ENCODE measurements at places on chromosomes 2 and 18. TPM values are rescaled to one million over a fixed set of nuclear protein-coding genes. Genes with fewer than 3 reads are reported as not detected.
A peak's percentile ranks its signal among the peaks of the same experiment; 100 is the strongest.

DNA sequence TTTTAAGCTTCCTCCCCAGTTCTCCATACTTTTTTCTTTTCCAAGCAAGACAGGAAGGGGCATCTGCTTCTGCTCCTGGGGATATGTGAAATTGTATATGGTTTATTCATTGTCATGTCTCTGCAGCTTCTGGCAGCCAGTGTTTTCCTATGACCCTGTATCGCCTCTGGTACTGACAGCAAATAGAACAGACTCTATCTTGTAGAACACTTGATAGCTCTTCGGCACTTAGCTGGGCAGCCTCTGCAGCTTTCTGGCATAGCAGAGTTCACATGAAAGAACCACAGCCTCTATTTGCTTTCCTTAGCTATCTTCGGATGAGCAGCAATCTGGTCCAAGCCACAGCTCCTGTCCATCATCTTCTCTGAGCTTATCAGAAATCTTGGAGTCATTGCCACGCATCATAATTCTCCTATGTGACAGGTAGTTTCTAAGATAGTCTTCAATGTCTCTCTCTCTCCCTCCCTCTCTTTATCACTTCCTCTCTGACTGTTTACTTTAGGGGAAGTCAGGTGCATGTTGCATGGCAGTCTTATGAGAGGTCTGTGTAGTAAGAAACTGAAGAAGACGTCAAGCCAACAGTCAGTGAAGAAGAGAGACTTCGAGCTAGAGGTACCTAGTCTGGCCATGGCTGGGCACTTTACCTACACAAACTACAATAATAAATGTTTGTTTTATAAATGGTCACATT lies 627.7 kb upstream of the CDH2 start:
- no peak for DNase-seq

GRCh38 chr2:183088061-183088460 lies 9.5 kb downstream of the DUSP19 start:
- no peak for DNase-seq

- no peak for DNase-seq
Observed at GRCh38 chr2:159133797-159134196, 152.7 kb downstream of the WDSUB1 start.

GRCh38 chr2:168654705-168655104 lies 147.7 kb upstream of the NOSTRIN start:
- no peak for DNase-seq

GRCh38 chr2:216555274-216555673 lies 56.6 kb downstream of the RPL37A start:
- DNase-seq = peak; percentile 90

GRCh38 chr18:62324917-62325805 lies at the start of gene TNFRSF11A:
Gene TNFRSF11A (plus strand): TSS chr18:62325310. CDS start chr18:62325353, 43 bp downstream.
- peak; percentile 52 for DNase-seq

- peak; percentile 36 for DNase-seq
Observed at GRCh38 chr2:1501038-1501851, 88.0 kb downstream of the TPO start.

DNA sequence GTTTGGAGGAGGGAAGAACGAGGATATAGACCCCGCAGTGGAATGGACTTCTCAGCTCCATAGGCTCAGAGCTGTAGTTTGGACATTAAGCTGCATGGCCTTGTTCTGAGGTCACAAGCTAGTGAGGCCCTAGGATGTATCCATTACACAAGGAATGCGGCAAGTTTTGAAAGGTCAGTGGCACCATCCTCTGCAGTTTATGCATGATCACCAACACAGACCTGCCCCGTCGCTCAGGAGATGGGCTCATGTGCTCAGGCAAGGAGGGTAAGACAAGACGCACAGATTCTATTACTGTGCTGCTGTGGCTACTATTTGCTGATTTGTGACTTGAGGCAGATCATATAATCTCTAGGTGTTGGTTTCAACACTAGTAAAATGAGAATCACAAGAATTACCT lies 110.9 kb downstream of the FAM161A start:
- DNase-seq = no peak

DNA sequence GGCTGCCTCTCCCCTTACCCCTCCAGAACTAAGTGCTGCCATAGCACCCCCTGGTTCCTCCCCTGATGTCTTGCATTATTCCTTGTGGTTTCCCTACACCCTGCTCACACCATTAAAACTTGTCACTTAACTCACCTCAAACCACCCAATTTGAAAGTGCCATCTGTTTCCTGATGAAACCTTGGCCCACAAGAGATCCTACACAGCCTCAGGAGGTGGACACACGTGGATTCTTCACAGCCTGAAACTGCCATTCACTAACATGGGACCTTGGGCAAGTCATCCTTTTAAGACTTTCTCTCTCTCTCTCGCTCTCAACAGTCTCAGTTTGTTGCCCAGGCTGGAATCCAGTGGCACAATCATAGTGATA lies 27.5 kb upstream of the FAM124B start:
- no peak for DNase-seq

DNA sequence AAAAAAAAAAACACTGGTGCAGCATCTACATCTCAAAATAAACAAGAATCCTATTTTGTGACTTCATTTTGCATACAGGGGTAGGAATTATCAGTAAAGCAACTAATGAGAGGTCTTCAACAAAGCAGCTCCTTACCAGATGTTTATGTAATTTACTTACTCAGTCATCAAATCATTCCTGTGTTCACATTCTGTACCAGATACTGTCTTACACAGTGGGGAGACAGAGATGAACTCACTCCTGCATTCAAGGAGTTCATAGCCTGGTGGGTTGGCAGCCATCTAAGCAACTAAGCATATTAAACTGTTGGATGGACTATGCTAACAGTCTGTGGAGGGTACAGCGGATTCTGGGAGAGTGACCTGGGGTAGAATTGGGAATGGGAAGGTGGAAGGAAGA lies 169.0 kb downstream of the OSR1 start:
- DNase-seq = no peak

DNA sequence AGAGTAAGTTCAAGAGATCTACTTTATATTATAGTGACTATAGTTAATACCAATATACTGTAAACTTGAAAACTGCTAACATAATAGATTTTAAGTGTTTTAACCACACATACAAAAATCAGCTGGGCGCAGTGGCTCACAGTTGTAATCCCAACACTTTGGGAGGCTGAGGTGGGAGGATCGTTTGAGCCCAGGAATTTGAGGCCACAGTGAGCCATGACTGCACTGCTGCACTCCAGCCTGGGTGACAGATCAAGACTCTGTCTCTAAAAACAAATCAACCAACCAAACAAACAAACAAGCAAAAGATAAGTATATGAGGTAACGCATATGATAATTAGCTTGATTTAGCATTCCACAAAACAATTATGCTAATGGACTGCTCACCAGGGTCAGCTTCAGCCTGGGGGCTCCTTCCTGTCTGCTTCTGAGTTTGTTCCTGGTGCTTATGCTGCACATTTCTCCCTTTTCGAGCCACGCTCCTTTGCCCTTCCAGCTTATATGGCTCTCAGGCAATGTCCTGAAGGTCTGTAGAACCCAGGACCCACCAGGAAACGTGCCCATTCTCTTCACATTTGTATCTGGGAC lies 357.6 kb downstream of the EN1 start:
- no peak for DNase-seq

- DNase-seq = no peak
Observed at GRCh38 chr18:33594799-33595198, 16.8 kb downstream of the ASXL3 start.

DNA sequence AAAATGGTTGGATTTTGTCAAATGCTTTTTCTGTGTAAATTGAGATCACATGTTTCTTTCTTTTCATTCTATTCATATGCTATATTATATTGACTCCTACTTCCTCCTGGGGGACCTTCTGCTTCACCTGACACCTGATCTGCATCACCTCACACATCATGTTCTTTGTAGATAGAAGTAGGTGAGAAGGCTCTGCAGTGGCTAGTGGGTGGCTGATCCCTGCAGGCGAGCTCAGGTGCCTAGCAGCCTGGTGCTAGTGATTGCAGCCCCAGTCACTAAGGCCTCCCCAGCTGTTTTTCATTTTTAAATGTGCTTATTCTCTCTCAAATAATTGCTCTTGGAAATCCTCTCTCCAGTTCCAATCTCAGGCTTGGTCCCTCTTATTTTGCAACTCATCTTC lies 33.6 kb downstream of the MC4R start:
- DNase-seq = no peak

- DNase-seq = no peak
Observed at GRCh38 chr2:150480241-150480640, 7.2 kb downstream of the RND3 start.

DNA sequence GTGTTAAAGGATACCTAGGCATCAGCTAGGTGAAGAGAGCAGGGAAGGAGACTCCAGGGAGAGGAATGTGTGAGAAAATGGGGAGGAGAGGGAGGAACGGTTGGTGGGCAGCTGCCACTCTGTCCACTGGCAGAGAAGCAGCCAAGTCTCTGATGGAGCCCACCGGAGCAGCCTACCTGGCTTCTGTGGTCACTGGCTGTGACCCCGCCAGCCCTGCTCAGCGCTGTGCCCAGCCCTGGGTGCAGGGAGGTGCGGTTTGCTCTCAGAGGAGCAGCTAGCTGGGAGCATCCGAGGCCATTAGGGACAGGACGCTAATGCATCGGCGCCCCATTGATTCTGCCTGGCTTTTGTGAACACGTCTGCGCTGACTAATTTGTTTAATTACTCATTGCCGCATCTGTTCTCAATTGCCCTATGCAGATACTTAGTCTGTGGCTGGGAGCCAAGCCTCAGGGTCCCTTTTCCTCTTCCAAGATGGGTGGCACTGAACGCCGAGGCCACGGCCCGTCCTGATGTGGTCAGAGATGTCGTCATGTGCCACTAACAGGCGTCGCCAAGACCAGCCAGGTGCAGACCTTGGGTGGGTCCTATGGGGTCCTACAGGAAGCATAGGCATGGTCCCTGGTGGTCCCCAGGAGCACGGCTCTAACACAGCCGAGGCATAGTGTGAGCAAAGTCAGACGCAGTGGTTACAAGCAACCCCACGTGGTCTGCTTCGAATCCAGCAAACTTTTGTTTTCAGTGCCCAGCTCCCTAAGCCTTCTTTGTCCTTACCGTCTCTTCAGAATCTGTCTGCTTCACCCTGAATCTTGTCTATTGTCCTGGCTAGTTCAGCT lies 82.0 kb downstream of the RRM2 start:
- no peak for DNase-seq

DSG4 gene
- total RNA-seq = not detected

L3MBTL4 gene
- total RNA-seq = 2.8 TPM

TXNDC2 gene
- total RNA-seq = 0.21 TPM

All from aorta (tissue), 5 donors.